Activated CD4-positive, alpha-beta memory T cell treated with anti-CD3 and anti-CD28 coated beads, Interleukin-2, amount 10 ng/mL, durations not matched to agents 7 days and 5 days (primary cell): ENCODE measurements at places on chromosomes 4 and X.

GRCh38 chrX:20459410-20460350 lies 193.0 kb upstream of the RPS6KA3 start:
- H3K4me1 ChIP-seq = peaks cover 30% of the 10 kb centered on the region
- no peak for DNase-seq
- H3K27me3 ChIP-seq = peaks cover 10% of the 10 kb centered on the region
- no peak overlapping the region for H3K27ac ChIP-seq

DNA sequence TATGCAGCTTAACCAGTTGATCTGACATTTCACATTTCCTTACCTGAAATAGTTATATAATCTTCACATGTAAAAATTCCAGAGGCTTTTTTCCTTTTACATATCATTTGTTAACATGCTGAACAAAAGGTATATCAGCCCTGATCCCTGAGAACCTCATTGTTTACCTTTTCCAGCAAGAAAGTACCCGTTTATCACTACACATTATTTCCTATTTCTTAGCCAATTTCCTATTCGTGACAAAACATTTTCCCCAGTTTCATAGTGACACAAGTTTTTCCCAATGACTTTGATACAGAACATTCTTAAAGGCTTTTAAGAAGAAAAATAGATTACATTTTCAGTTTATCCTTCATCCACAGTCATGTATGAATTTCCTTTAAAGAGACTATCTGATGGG lies 86.6 kb upstream of the DKK2 start:
- no peak for DNase-seq
- H3K4me1 ChIP-seq = no peaks in the 10 kb centered on the region
- H3K27ac ChIP-seq = no peak overlapping the region
- H3K4me3 ChIP-seq = no peak overlapping the region
- no peaks in the 10 kb centered on the region for H3K36me3 ChIP-seq

DNA sequence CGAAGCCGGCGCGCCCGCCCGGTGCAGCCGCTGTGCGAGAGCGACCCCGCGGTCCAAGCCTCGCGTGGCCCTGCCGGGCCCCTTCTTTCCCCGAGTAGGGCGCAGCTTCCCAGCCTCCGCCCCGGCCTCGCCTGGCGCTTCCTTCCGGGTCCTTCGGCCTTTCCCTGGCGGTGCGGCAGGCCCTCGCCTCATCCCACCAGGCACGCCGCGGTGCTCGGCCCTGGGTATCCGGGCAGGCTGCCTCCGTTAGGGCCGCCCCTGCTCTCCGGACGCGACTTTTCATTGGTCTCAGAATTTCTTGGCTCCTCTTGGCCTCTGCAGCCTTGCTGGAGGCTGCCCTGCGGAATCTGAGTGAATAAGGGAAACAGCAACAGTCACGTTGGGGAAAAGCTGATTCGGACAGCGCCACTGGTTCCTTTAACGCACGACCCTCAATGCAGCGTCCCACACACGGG lies 429 bp downstream of the UVSSA start:
- H3K4me1 ChIP-seq = peaks cover 48% of the 10 kb centered on the region
- no peaks in the 10 kb centered on the region for H3K27me3 ChIP-seq
- peak overlapping the region; percentile 88 for H3K4me3 ChIP-seq
- DNase-seq = peak; percentile 61

DNA sequence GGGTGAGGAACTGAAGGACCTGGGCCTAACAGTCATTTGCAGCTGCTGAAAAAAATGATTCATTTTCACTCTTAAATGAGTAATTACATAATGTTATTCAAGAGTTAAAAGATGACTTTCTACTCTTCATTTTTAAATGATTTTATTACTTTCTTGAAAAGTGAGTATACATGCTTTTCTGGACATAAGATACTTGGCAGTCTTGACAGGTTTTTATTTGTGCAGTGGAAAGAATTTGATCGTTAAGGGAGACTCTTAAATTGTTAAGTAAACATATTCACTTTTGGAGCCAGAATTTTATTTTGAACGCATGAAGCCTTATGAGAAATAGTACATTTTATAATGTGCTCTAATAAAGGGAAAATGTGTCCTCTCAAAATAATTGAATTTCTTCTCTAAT lies 245.7 kb downstream of the TENM3 start:
- DNase-seq = no peak
- no peaks in the 10 kb centered on the region for H3K27me3 ChIP-seq
- H3K27ac ChIP-seq = no peak overlapping the region
- H3K4me3 ChIP-seq = no peak overlapping the region
- peaks cover 5% of the 10 kb centered on the region for H3K4me1 ChIP-seq
- no peaks in the 10 kb centered on the region for H3K36me3 ChIP-seq

- no peaks in the 10 kb centered on the region for H3K36me3 ChIP-seq
- H3K27me3 ChIP-seq = no peaks in the 10 kb centered on the region
- no peak for DNase-seq
- H3K4me1 ChIP-seq = peaks cover 18% of the 10 kb centered on the region
- H3K27ac ChIP-seq = no peak overlapping the region
Measured at GRCh38 chr4:121243485-121243884, 79.4 kb upstream of the TNIP3 start.

DNA sequence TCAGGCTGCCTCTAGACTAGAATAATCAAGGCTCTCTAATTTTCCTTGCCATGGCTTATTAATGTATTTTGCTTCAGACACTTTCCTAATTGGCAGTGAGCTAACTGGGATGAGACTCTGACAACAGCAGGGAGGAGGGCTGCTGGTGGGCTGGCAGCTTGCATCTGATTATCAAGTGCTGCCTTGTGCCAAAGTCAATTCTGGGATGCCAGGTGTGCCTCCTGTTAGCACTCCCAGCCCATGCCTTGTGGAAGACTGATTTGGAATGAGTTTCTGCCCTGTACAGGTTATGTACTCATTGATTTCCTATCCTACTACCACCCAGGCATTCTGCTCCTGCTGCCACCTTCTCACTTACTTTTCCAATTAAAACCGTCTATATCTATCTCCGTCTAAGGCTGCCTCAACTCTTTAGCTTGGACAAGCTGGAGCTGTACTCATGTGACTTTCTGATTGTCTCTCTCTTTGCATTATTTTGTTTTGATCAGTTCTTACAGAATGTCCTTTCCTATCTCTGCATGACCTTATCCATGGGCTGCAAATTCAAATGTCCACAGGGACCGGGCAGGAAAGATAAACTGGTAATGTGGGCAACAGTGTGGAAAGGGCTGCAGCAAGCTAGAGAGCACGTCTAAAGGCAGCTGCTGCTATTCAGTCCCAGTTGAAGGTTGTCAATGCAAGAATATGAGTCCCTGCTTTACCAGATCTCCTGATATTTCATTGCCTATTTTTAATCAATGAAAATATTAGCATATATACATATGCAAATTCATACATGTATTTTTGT lies 112.6 kb downstream of the GABRA2 start:
- no peak overlapping the region for H3K4me3 ChIP-seq
- H3K27ac ChIP-seq = no peak overlapping the region
- no peaks in the 10 kb centered on the region for H3K27me3 ChIP-seq
- no peak for DNase-seq
- no peaks in the 10 kb centered on the region for H3K4me1 ChIP-seq

GRCh38 chr4:184265546-184266351 lies 48.1 kb upstream of the ENPP6 start:
- DNase-seq = no peak
- peaks cover 66% of the 10 kb centered on the region for H3K4me1 ChIP-seq
- no peaks in the 10 kb centered on the region for H3K36me3 ChIP-seq

GRCh38 chr4:1767770-1768366 lies 25.2 kb upstream of the FGFR3 start:
- H3K4me1 ChIP-seq = peaks cover 6% of the 10 kb centered on the region
- H3K27ac ChIP-seq = no peak overlapping the region
- H3K27me3 ChIP-seq = peaks cover 18% of the 10 kb centered on the region
- DNase-seq = peak; percentile 39
- peak overlapping the region; percentile 54 for H3K4me3 ChIP-seq
- no peaks in the 10 kb centered on the region for H3K36me3 ChIP-seq

DNA sequence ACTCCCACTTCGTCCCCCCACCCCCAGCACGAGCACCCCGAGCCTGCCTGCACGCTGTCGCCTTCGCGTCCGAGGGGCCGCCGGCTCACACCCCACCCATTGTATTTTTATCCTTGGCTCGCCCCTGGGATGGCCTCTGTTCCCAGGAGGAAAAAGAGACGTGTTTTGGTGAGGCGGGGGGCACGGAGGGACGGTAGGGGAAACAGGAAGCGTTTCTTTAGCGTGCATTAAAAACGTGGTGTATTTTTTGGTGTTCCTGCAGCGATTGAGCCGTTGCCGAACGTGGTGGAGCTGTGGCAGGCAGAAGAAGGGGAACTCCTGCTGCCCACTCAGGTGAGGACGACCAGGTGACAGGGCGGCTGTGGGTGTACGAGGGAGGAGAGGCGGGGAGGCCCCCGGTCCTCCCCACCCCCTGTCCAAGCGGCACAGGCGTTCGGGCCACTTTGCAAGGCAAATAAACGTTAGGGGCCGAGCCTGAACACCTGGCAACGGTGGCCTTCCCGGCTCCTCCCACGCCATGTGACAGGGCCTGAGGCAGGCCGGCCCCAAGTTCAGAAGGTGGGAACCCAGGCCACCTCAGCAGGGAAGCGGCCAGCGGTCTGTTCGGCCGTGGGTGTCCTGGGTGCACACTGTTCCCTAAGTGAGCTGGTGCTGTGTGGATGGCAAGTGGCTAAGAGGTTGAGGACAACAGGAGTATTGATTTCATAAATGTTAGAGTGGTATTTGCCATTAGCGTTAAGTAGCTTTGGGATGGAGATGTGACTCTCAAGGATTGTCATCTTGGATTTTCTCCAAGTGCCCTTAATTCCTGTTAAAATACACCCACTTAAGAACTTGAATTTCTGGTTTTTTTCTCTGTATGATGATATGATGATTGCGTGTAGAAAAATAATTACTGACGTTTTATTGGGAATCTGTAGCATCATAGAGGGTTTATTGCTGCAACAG lies 1.1 kb downstream of the TMEM131L start:
- DNase-seq = peak; percentile 49
- H3K4me3 ChIP-seq = peak overlapping the region; percentile 84
- peaks cover 58% of the 10 kb centered on the region for H3K4me1 ChIP-seq
- peaks cover 2% of the 10 kb centered on the region for H3K27me3 ChIP-seq
- H3K27ac ChIP-seq = peak overlapping the region; percentile 81

GRCh38 chr4:55866973-55867574 lies 13.6 kb downstream of the EXOC1 start:
- no peak overlapping the region for H3K27ac ChIP-seq
- no peak overlapping the region for H3K4me3 ChIP-seq
- H3K27me3 ChIP-seq = no peaks in the 10 kb centered on the region
- no peak for DNase-seq
- H3K36me3 ChIP-seq = peaks cover 44% of the 10 kb centered on the region

DNA sequence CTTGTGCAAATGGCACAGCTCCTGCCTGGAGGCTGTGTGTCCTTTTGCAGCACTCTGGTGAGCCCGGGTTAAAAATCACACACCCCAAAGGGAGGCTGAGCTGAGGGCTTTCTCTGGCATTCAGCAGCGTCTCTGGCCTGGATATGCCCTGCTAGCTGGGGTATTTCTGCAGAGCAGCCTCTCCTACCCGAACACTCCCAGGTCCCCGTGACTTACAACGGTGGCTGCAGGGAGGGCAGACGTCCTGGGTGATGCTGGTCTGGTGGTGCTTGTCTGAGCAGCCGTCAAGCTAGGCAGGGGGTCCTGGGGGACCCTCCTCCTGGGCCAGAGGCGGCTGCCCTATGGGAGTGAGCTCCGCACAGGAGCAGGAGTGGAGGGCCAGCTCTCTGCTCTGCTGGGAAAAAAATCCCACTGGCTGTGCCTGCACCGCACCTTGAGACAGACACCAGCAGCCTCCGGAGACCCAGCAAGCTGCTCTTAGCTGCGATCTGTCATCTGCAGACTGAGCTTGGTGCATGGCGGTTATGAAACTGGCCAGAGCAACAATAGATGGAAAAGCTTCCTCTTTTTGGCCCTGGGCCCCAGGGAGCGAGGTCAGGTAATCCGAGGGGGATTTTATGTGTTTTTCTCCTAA lies 41.3 kb upstream of the ASMTL start:
- peak; percentile 14 for DNase-seq
- peaks cover 54% of the 10 kb centered on the region for H3K36me3 ChIP-seq
- H3K4me3 ChIP-seq = no peak overlapping the region
- H3K27ac ChIP-seq = peak overlapping the region; percentile 41
- H3K27me3 ChIP-seq = no peaks in the 10 kb centered on the region

DNA sequence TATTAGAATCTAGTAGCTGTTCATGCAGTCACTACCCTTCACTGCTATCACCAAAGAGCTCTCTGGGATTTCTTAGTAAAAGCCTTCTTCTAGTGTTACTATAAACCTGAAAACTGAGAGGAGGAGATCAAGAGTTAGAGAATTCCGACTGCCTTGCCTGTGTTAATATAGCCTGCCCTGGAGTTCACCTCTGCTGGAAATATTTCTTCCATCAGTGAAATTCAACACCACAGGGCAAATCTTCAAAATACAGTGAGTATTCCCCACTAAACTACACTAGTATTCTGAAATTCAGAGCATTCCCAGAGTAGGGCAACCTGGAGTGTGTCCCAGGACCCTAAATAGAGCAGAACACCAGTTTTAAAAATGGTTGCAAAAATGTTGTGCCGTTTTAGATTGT lies 301.1 kb downstream of the ARHGAP24 start:
- H3K27ac ChIP-seq = no peak overlapping the region
- no peak overlapping the region for H3K4me3 ChIP-seq
- H3K27me3 ChIP-seq = no peaks in the 10 kb centered on the region

GRCh38 chr4:1172228-1172851 lies at the start of gene SPON2:
TSS of gene SPON2 (minus strand) at chr4:1172583.
- no peak within 1 kb of the TSS for H3K4me3 ChIP-seq
- H3K4me1 ChIP-seq = peaks cover 21% of the 10 kb centered on the region
- no peak for DNase-seq
- no peaks in the 10 kb centered on the region for H3K36me3 ChIP-seq
- peaks cover 29% of the 10 kb centered on the region for H3K27me3 ChIP-seq

GRCh38 chr4:126611900-126612299 lies 1020.9 kb upstream of the INTU start:
- no peaks in the 10 kb centered on the region for H3K36me3 ChIP-seq
- H3K4me3 ChIP-seq = no peak overlapping the region
- DNase-seq = no peak
- no peak overlapping the region for H3K27ac ChIP-seq

DNA sequence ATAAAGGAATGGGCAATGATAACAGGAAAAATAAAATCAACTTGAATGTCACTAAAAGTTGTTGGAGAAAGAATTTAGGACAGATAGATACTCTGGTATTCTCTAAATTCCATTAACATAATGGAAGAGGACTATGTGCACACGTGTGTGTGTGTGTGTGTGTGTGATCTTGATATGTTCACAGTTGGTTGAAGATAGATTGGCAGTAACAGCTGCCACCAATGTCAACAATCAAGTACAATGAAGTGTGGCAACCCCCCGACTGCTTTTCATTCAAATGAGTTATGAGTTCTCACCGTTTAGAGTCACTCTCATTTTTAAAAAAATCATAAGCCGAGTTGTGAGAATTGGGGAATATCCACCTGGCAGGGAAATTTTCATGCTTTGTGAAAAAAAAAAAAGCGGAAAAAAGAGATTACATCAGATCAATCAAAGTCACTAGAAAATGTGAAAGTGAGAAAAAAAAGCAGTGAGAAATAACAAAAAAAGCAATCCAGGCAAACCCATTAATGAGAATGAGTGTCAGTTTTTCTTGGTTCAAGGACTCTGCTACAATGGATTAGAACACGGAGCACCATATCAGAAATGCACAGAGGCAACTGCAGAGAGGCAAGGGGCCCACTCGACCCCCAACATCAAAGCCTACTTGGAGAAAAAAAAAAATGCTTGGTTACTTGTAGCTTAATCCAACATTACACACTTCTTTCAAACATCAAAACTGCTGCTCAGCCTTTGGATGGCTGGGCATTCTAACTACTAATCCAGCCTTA lies 414.9 kb upstream of the PITX2 start:
- H3K4me1 ChIP-seq = no peaks in the 10 kb centered on the region
- DNase-seq = no peak
- no peak overlapping the region for H3K27ac ChIP-seq
- no peak overlapping the region for H3K4me3 ChIP-seq
